ENCODE measurements at places on chromosomes 3 and 15.

DNA sequence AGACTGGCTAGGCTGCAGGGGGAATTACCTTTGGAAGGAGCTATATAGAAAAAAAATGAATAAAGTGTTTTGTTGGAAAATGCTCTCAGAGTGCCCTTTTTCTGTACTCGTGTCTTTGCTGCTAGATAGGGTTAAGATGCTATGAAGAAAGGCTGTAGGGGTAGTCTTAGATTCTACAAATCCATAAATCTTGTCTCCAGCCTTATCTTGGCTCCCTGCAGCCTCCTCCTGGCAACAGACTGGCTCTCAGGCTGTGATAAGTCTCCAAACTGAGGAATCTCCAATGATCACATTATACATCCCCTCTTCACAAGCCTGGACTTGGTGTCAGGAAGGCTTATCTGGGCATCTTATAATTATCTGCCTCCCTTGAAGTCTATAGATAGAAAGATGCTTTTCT is 9.3 kb downstream of the LPCAT4 start:
- H3K4me1 ChIP-seq: no peaks in the 10 kb centered on the region
- H3K4me3 ChIP-seq: no peak overlapping the region
- no peaks in the 10 kb centered on the region for H3K27me3 ChIP-seq
- H3K27ac ChIP-seq: no peak overlapping the region
- no peak for DNase-seq
- no peaks in the 10 kb centered on the region for H3K36me3 ChIP-seq

DNA sequence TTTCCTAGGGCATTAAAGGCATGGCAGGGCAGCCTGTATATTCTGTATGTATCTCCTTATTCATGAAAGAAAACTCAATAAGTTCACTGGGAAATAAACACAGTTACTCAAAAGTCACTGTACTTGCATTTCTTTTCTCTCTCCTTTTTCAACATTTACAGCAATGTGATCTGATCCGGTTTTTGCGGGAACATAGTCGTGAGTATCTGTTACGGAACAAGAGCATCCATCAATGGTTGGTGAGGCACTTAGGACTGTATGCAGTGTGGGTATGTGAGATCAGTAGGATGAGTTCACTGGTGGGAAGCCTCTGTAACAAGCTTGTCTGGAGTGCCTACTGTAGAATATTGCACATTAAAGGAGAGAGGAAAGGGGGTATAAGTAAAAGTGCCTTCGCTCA is 80.7 kb downstream of the COL6A5 start:
- H3K36me3 ChIP-seq: no peaks in the 10 kb centered on the region
- no peaks in the 10 kb centered on the region for H3K27me3 ChIP-seq
- H3K4me3 ChIP-seq: no peak overlapping the region
- H3K4me1 ChIP-seq: no peaks in the 10 kb centered on the region

DNA sequence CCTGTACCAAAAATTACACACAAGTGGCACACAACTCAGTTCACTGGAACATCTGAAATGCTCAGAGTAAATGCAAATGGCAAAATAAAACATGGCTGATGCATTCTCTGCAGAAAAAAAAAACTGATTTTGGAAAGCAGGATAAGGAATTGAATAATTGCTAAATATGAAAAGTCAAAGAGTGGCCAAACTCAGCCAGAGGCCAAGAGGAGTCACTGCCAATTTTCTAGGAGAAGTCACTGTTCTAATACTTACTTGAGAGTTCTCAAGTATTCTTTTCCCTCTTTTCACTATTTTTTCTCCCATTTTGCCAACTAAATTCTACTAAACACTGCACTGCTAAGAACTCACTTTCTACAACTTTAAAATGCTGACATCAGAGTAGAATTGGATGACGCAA is 1018.6 kb downstream of the TUSC7 start:
- no peaks in the 10 kb centered on the region for H3K27me3 ChIP-seq
- no peak for DNase-seq
- no peak overlapping the region for H3K4me3 ChIP-seq

DNA sequence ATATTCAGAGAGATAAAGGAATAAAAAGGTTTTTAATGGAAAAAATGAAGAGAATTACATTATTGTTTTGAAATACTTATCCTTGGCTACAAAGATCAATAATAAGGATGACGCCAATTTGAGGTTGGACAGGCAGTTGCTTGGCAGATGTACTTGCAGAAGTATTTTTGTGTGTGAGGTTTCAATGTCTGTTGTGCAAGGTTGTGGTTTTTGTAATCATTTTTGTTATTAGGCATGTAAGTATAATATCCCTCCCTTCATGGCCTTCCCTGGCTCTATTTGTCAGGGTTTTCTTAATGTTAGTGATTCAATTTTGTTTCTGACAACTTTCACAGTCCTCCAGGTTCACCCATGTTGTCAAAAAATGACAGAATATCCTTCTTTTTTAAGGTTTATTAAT is 105.9 kb downstream of the OTOL1 start:
- H3K27me3 ChIP-seq: no peaks in the 10 kb centered on the region
- no peak for DNase-seq
- H3K36me3 ChIP-seq: no peaks in the 10 kb centered on the region
- no peak overlapping the region for H3K4me3 ChIP-seq
- no peaks in the 10 kb centered on the region for H3K4me1 ChIP-seq
- no peak overlapping the region for H3K27ac ChIP-seq

- DNase-seq: no peak
- H3K4me3 ChIP-seq: no peak overlapping the region
- H3K27me3 ChIP-seq: no peaks in the 10 kb centered on the region
- H3K36me3 ChIP-seq: peaks cover 31% of the 10 kb centered on the region
- no peak overlapping the region for H3K27ac ChIP-seq
Measured at GRCh38 chr15:31379042-31379441, 52.4 kb downstream of the KLF13 start.

GRCh38 chr3:23797491-23797890 is 8.3 kb upstream of the UBE2E1 start:
- peaks cover 14% of the 10 kb centered on the region for H3K4me1 ChIP-seq
- no peaks in the 10 kb centered on the region for H3K36me3 ChIP-seq
- H3K27me3 ChIP-seq: no peaks in the 10 kb centered on the region
- H3K27ac ChIP-seq: no peak overlapping the region
- peak; percentile 65 for DNase-seq

- no peak overlapping the region for H3K27ac ChIP-seq
- no peak overlapping the region for H3K4me3 ChIP-seq
- H3K36me3 ChIP-seq: no peaks in the 10 kb centered on the region
- no peaks in the 10 kb centered on the region for H3K27me3 ChIP-seq
Measured at GRCh38 chr3:22156868-22157267, 405.9 kb upstream of the ZNF385D start.

GRCh38 chr15:31308185-31308639 is 18.4 kb upstream of the KLF13 start:
- no peak overlapping the region for H3K27ac ChIP-seq
- no peaks in the 10 kb centered on the region for H3K36me3 ChIP-seq
- no peak overlapping the region for H3K4me3 ChIP-seq
- no peaks in the 10 kb centered on the region for H3K27me3 ChIP-seq
- peaks cover 22% of the 10 kb centered on the region for H3K4me1 ChIP-seq

DNA sequence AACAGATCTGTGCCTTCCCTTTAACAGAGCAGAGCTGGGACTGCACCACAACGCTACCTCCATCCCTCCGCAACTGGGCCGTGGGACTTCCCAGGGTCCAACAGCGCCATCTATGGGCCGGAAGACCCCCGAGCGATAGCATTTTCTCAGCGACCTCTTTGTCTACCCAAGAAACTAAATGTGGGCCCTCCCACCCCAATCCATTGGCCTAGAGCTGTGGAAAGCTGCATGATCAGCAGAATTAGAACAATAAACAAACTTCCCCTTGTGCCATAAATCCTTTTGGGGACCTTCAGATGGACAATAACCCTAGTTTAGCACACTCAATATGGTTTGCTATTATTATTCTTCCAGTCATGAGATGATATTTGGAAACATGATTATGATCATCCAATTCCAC is 74.8 kb upstream of the NTRK3 start:
- no peak overlapping the region for H3K27ac ChIP-seq
- no peak for DNase-seq
- no peaks in the 10 kb centered on the region for H3K36me3 ChIP-seq
- 0 out of 2 replicates have a peak, but pooled peaks cover 2% of the 10 kb centered on the region for H3K27me3 ChIP-seq
- no peak overlapping the region for H3K4me3 ChIP-seq

GRCh38 chr3:101816215-101817149 is 32.8 kb upstream of the NFKBIZ start:
- H3K4me3 ChIP-seq: no peak overlapping the region
- H3K27ac ChIP-seq: no peak overlapping the region
- H3K36me3 ChIP-seq: peaks cover 5% of the 10 kb centered on the region
- DNase-seq: no peak
- no peaks in the 10 kb centered on the region for H3K27me3 ChIP-seq

DNA sequence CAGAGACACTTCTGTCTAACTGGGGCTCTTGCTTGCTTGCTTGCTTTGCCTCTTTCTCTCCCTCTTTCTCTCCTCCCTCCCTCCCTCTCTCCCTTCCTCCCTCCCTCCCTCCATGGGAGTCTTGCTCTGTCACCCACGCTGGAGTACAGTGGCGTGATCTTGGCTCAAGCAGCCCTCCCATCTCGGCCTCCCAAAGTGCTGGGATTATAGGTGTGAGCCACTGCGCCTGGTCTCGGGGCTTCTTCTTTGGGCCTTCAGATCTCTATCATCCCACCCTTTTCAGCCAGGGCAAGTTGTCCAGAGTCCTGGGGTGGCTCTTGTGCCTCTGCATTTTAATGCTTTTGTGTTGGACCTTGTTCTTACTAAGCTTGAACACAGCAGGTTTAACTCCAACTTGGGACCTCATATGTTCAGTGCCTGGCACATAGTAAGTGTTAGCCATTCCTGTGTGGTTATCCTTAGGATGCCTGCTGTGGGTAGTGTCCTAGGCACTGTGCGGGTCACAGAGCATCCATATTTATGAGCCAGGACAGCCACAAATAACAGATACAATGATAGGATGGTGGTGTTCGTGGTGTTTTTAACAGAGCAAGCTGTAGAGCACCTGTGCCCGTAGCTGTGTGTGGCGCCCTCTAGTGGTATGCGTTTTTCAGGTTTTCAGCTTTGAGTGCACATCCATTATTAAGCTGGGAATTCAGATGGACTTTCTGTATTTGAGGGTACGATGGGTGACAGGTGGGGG is 75.1 kb downstream of the CCK start:
- no peaks in the 10 kb centered on the region for H3K36me3 ChIP-seq
- no peaks in the 10 kb centered on the region for H3K27me3 ChIP-seq
- H3K4me1 ChIP-seq: peaks cover 50% of the 10 kb centered on the region
- H3K4me3 ChIP-seq: no peak overlapping the region
- DNase-seq: no peak

GRCh38 chr3:149555927-149556326 is 81.4 kb downstream of the TM4SF4 start:
- H3K27ac ChIP-seq: no peak overlapping the region
- peaks cover 9% of the 10 kb centered on the region for H3K4me1 ChIP-seq
- H3K36me3 ChIP-seq: no peaks in the 10 kb centered on the region
- no peak overlapping the region for H3K4me3 ChIP-seq
- DNase-seq: no peak

- H3K27ac ChIP-seq: no peak overlapping the region
- no peaks in the 10 kb centered on the region for H3K36me3 ChIP-seq
- H3K27me3 ChIP-seq: no peaks in the 10 kb centered on the region
- no peak for DNase-seq
- H3K4me3 ChIP-seq: no peak overlapping the region
Measured at GRCh38 chr15:86165265-86166211, 85.9 kb downstream of the AGBL1 start.

Data from GM12878 (cell line).